ENCODE measurements at places on chromosomes 4 and X.

GRCh38 chr4:125772680-125773079 is 457.9 kb downstream of the FAT4 start:
- DNase-seq, result no peak

DNA sequence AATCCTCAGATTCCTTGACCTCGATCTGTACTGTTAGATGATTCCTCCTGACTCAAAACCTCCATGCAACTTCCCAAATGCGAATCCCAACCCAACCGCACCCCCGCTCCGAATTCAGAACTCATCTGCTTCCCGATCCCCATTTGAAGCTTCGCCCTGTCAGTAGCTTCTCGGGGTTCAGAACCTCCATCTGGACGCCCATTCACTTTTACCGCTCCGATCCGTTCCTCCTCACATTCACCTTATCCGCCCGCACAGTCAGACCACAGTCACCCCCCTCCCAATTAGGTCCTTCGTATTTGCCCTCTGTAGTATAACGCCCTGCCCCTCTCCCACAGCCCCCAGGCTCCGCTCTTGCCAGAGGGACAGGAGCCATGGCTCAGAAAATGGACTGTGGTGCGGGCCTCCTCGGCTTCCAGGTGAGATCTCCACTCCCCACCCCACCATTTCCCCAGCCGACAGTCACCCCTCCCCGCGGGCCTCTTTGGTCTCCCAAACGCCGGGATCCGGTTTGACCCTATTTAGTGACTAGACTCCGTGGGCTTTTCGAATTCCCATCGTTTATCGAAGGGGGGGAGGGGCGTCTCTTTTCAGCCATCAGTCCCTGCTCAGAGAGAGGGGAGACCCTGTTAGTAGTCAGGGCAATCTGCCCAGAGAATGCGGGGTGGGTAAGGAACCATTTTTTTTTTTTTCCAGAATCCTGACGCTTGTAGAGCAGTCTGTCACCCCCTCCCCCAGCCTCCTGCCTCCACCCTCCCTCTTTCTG is 691 bp downstream of the MAGED1 start:
- no peak for DNase-seq

DNA sequence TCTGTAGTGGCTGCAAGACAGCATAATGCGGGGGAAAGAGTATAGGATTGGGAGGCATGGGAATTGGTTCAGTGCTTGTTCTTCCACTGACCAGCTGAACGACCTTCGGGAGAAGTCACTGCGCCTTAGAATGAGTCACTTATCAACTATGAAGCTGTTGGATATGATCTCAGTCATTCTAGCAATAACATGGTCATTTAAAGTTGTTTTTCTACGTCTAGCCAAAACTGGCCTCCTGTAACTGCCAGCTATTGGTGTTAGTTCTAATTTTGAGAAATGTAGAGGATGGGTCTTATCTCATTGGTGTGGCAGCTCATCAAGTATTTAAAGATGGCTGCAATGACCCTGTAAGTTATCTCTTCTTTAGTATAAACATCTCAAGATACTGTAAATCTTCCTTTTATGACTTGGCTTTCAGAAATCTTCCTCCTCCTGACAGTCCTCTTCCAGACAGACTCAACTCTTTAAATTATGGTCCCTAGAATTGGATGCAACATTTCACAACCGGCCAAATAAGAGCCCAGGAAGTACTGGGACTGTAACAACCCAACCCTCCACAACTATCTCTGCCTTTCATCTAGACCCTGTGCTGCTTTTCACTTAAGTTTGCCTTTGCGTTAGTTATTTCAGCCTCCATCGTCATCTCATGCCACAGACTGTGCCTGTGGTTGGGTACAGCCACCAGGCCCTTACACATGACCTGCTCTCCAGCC is 243.3 kb downstream of the CBR4 start:
- no peak for DNase-seq

DNA sequence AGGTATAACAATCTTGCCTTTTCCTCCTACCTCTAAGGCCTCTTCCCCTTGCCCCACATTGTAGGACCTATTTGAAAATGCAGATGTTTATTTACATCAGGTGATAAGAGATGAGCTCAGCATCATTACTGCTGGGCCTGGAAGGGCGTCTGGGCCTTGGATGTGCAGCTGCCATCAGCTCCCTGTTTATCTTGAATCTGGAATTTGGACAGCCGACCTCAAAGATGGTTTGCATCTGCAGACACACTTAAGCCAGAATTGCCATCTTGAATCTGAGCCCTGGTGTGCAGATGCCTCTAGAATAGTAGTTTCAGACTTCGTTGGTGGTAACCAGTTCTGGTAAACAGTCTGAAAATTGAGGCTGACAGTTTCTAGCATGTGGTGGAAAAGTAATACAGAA is 59.0 kb downstream of the FAM193A start:
- DNase-seq, result no peak

GRCh38 chr4:3168029-3168428 is 80.9 kb upstream of the MSANTD1 start:
- DNase-seq, result no peak

GRCh38 chr4:113957956-113958355 is 21.5 kb downstream of the ARSJ start:
- DNase-seq, result no peak

- no peak for DNase-seq
Measured at GRCh38 chr4:168755598-168756477, 254.2 kb downstream of the CBR4 start.

GRCh38 chr4:182384631-182385091 is 141.5 kb downstream of the TENM3 start:
- DNase-seq, result no peak

DNA sequence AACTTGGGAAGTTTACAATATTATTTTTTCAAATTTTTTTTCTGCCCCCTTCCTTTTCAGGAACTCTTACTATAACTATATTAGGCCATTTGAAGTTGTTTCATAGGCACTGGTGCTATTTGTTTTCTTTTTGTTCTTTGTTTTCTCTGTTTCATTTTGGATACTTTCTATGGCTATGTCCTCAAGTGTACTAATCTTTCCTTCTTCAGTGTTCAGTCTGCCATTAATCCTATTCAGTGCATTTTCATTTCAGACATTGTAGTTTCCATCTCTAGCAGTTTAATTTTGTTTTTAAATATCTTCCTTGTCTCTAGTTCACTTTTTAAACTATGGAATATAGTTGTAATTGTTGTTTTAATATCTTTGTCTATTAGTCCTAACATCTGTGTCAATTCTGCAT is 48.0 kb upstream of the SMAD1 start:
- no peak for DNase-seq

GRCh38 chr4:7540206-7540605 is 105.5 kb upstream of the PSAPL1 start:
- DNase-seq, result no peak

GRCh38 chr4:159497936-159498335 is 395.1 kb downstream of the RAPGEF2 start:
- DNase-seq, result no peak

DNA sequence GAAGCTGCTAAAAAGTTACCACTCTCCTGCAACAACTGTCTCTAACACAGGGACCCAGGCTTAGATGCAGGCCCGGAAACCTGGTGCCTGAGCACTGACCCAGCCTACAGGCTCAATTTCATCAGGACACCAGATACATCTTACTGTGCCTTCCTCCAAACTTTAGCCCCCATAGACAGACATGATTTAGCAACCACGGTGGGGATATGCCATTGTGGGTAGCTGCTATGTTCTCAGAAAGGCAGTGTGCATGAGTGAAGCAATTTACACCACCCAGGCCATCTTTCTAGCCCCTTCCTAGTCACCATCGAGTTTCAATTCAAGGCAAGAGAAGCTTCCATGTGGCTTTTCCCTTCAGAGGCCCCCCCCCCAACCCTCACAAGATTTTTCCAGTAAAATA is 2.7 kb downstream of the HS3ST1 start:
- DNase-seq, result no peak

DNA sequence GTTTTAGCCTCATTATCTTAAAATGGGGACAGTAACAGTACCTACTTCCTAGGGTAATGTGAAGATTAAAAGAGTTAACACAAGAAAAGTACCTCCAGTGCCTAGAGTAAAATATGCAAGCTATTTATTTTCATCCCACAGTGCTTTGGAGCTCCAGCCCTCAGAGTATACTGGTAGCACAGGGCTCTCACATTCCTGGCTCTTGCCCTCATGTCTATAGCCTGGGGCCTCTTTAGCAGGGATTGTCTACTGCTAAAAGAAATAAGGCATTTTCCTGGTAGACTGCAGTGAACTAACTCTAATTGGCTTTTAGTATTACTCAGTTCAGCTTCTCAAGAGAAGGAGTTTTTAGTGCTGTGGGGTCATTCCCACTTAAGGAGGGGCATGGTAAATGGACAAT is 60.8 kb downstream of the RRAGB start:
- DNase-seq, result no peak

DNA sequence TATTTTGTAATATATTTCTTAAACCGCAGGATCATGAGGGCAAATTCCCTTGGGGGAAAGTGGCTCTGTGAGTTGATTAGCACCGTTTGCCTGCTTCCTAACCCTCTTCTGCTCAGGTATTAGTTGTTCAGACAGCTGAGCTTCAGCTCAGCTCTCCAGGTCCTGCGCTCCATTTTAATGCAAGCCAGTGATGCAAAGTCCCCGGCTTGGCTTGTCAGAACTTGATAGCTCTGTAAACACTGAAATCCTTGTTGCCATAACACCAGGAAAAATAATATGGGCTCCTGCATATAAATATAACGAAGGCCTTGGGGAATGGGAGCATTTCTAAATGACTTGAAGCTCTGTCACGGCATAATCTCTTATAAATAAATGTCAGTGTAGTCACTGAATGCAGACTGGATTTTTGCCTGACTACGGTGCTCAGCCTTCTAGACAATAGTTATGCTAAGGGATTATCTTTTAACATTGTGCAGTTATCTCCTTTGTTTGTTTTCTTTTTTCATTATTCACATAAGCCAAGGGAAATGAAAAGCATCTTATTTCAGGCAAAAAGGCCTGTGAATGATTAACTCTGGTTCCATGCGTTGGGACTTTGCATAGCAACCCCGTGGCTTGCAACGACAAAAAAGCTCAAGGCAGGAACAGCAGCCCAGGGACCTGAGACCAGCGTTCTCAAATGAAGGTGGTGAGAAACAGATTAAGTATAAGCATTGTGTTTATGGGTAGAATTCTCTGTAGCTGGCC is 253.2 kb downstream of the SPRY1 start:
- DNase-seq, result peak; percentile 89

DNA sequence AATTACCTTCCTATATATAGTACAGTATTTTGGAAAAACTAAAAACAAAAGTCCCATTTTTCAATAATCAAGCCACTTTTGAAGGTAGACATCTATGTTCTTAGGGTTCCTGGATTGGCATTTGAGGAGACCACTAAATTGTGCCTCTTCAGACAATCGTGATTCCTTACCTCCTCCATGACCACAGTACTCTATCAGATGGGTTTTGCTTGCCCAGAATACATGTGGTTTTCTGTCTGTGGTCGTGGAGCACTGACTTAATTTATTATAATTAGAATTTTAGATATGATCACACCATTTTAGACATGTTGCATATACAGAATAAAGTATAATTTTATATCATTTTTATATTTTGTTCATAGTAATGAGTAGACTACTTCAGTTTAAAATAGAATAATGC is 67.9 kb downstream of the NDST3 start:
- no peak for DNase-seq
